ENCODE measurements at places on chromosomes 13 and 19.

DNA sequence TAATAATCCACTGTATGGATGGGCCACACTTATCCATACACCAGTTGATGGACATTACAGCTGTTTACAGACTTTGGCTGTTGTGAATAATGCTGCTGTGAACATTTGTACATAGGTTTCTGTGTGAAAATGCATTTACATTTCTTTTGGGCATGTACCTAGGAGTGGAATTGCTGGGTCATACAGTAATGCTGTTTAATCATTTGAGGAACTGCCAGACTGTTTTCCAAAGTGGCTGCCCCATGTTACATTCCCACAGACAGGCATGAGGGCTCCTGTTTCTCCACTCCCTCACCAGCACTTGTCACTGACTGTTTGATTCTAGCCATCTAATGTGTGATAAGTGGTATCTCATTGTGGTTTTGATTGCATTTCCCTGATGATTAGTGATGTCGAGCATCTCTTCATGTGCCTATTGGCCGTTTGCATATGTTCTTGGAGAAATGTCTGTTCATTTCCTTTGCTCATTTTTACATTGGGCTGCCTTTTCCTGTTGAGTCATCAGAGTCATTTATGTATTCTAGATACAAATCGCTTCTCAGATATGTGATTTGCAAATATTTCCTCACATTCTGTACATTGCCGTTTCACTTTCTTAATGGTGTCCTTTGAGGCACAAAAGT, 12.8 kb downstream of the TMEM255B start:
- DNase-seq, result peak; percentile 88

GRCh38 chr19:48051335-48052033, 7.6 kb upstream of the CABP5 start:
- no peak for DNase-seq

DNA sequence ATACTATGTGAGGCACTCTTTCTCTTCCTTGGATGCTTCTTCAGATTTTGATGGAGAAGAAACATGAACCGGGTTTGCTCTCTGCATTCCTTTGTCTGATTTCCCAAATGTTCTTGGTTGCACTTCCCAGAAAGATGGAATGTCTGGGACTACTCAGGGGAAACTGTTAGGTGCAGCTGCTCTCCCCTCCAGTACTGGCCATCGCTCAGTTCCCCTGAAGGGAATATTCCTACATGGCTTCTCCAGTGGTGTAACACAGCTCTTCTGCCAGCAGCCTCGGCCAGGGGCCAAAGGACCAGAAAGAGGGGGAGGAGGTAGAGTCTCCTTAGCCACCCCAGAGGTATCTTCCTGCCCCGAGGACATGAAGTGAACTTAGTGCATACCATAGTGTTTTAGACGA, 33.5 kb upstream of the SPRY2 start:
- DNase-seq, result no peak

DNA sequence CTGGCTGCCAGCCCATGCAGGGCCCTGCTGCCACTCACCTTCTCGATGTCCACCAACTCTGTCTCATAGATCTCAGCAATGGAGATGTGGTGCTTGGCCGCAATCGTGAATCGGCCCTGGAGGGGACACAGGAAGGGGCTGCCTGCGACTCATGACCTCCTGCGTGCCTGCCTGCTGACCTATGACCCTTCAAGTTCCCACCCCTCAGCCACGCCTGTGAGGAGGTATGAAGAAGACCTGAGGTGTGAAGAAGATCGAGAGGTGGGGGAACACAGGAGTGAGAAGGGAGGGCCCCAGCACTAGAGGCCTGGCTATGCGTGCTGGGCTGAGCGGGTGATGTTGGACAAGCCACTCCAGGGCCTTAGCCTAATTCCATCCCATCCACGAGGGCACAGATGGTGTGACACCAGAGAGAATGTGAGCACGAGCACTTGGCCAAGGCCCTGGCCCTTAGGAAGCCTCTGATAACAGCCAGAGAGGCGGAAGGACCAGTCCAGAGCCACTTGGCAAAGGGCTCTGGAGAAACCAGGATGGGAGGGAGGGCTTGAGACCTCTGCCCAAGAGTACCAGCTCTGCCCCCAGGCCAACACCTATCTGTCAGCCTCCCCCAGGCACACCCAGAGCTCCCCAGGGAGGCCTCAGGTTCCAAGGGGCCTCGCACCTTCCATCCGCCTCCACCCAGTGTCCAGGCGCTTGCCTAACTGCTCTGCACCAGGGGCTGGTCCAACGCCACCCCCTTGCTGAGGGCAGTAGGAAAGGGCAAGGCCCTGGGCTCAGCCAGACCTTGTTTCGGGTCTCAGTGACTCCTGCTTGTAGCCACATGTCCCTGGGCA, 9.6 kb upstream of the KPTN start:
- DNase-seq, result no peak

GRCh38 chr13:50275392-50276063, 260.3 kb downstream of the KCNRG start:
- no peak for DNase-seq

DNA sequence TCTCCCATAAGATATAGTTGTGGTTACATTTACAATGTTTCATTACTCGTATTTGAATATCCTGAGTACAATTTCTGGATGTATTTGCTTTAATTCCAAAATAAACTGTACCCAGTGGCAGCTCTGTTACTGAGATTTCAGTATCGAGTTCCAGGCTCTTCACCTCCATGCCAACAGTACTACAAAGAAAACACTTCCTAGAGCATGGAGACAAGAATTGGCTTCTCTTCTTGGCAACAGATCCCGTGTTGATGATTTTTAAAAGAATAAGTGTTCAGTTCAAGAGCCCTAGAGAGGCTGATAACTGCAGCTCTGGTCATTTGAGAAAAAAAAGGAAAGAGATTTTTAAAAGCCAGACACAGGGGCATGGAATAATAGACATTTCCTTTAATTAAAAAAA, 302.8 kb downstream of the EFNB2 start:
- DNase-seq, result no peak

GRCh38 chr13:74919914-74920313, 562.1 kb downstream of the TBC1D4 start:
- no peak for DNase-seq

All from bone marrow (tissue), 2 donors.